ENCODE measurements at places on chromosomes 3 and 15.

DNA sequence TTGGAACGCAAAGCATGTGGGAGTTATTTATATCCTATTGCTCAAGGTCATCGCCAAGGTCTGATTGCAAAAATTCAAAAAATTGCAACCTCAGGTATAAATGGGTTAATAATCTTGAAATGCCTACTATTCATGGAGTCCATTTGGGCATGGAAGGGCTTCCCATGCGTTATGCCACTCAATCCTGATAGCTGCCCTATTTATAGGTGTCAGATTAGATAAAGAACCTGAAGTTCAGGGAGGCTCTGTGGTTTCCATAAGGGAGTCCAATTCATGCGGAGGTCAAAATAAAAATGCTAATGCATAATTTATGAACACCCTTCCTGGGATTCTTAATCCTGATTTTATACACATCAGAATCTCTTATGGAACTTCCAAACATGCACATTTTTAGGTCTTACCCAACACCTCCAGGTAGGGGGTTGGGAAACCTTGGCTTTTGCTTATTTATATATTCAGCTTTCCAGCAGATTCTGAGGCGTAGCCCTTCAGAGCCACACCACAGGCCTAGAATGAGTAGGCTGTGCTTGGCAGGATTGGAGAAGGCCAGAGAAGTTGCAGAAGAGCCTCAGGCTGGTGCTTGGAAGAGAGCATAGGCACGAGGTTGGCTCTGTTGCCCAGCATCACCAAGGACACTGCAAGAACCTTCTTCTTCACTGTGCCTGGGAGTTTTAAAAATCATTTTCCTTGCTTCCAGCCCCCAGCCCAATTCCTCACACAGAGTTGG, 324.4 kb upstream of the CFAP20DC start:
- no peak for DNase-seq

- no peak for DNase-seq
Measured at GRCh38 chr3:74605437-74605836, 9.0 kb downstream of the CNTN3 start.

DNA sequence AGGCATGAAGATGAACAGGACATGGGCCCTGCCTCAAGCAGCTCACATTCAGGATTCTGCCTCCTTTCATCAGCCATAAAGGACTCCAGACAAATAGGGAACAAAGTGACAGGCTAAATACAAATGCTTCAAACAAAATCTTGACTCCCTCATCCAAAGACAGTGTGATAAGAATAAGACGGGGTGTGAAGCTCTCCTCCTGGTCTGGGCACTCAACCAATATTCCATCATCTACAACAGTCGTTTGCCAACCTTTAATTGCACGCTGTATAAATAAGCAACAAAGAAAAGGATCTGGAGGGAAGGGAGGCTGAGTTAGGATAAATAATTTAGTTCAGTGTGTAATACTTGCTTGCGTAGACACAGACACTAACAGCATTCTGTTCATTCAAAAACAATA, 5.4 kb downstream of the CCDC54 start:
- DNase-seq, result no peak

DNA sequence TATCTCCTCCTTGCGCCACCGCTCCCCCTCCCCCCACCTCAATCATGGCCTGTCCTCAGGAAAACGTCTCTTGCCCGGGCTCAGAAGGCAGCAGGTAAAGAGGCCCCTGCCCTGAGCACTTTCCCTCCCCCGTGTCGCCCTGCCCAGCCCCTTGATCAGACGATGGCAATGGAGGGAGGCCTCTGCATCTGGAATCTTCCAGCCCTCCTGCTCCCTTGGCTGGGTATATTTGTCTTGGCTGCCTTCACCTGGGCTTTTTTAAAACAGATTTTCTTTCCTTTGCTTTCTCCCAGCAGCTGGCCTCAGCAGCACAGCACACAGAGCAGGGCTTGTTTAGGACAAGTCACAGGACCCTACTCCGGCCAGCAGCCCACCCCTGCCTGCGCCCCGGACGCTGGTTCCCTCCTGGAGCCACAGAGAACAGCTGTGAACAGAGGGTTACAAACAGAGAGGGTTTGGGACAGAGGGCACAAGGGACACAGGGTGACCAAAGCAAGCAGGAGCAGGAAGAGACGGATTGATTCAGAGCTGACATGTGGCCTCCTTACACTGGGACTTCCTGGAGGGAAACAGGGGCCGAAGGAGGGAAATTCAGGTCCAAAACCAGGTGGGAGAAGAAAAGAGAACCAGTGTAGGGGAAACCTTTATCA, 78.7 kb downstream of the ISG20 start:
- no peak for DNase-seq

GRCh38 chr3:149247008-149247710, 25.5 kb upstream of the CP start:
- no peak for DNase-seq

DNA sequence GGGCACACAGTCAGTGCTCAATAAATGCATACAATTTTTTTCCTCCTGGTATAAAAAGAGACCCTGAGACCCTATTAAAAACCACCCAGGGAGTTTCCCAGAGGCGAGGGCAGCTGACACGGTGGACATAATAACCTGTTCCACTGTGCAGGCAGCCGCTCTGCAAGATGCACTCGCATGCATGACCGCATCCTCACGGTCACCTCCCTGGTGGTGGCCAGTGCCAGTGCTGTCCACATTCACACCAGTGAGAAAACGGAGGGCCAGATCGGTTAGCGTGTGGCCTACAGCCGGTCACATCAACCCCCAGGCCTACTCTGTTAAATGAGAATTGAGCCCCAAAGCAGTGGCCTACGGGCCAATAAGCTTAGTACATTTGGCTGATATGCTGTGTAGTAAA, 24.8 kb downstream of the SH3BP5 start:
- DNase-seq, result no peak

GRCh38 chr3:189292667-189293484, 121.1 kb downstream of the TPRG1 start:
- DNase-seq, result no peak

GRCh38 chr3:148605521-148605920, 92.2 kb upstream of the AGTR1 start:
- DNase-seq, result no peak

DNA sequence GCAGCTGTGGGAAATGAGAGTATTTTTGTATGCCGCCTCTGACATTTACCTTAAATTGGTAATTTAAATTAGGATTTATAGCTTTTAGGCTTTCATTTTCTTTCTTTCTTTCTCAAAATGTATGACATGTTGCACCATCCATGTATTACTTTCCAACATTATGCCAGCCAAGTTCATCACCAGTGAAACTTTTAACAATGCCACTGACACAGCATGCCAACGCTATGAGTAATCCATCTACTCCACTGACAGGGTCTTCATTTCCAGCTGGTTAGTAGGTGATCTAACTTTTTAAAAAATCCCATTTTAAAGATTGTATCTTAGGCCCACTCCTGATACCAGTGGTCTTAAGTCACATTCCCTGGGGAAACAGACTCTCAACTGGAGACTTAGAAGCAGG, 21.8 kb upstream of the CLDN16 start:
- no peak for DNase-seq

DNA sequence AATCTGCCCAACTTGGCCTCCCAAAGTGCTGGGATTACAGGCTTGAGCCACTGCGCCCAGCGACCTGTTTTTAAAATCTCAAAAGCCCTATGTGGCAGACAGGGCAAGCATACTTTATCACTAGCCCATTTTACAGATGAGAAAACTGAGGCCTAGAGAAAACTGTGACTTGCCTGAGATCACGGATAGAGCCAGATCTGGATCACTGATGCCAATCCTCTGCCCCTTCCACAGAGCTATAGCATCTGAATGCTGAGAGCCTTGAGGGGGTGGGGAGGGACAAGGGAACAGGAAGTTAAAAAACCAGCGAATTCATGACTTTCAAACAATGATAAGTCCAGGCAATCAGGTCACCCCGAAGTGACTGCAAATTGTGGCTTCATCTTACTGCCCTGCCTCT, 7.3 kb downstream of the ANKRD63 start:
- DNase-seq, result no peak

DNA sequence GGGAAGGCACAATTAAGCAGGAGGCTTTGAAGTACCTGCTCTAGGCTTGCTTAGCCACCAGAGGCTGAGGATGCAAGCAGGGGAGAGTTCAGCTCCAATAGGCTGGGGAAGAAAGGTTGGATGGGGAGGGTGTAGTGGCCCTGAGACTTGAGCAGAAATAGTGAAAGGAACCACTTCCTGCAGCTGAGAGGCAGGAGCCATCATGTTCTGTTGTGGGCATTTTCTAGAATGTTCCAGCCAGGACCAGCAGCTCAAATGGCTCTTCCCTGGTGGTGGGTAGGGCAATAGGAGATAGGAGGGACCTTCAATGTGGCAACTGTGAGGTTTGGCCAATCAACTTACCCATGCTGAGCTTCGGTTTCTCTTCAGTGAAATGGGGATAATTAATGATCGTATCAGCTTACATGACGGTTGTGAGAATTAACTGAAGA, 79.1 kb upstream of the CGNL1 start:
- DNase-seq, result no peak

DNA sequence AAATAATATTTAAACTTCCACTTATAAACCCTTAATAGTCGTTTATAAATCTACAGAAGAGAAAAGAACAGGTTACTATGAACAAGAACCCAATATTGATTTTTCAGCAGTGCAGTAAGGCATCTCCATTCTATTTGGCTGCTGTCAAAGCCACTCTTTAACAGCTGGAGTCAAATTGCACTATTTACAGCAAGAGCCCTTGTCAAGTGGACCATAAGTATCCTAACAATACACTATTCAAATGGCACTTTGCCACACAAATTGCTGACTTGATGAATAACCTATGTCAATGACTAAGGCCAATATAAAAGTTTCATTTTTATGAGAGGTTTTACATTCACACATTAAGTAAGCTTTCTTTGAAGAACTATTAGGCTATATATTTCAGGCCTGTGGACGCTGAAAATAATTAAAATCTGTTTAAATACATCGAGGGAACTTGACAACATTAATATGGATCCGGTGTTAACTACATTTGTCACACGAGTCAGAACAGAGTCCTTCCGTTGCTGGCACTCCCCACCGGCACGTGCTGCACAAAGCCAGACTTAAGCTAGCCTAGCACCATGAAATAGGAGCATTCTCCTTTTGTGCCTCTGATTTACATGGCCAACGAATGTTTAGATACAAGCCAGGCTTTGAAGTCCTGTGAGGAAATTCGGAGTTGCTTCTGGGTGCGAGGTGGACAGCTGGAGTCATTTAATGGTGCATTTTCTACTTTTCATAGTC, 100.5 kb downstream of the WDR72 start:
- no peak for DNase-seq

- peak; percentile 8 for DNase-seq
Measured at GRCh38 chr3:9649791-9650521, 651 bp downstream of the MTMR14 start.

GRCh38 chr3:151086484-151087456, 1.3 kb downstream of the MED12L start:
- DNase-seq, result peak; percentile 73

DNA sequence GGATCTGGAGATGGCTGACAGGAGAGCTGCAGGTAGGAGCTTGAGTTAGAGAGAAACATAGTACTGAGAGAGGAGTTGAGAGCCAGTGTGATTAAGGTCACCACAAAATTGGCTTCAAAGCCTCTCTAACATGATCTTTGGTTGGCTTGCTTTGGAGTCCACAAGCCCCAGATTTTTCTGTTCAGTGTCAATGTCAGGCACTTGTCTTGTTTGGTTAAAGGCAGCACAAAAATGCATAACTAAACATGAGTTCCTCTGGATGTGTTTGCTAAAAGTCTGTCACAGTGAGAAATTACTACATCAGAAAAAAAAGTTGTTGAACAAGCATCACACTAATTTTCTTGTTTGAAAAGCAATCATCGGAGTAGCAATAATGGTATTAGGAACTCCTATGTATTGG, 440.5 kb downstream of the NTRK3 start:
- no peak for DNase-seq

DNA sequence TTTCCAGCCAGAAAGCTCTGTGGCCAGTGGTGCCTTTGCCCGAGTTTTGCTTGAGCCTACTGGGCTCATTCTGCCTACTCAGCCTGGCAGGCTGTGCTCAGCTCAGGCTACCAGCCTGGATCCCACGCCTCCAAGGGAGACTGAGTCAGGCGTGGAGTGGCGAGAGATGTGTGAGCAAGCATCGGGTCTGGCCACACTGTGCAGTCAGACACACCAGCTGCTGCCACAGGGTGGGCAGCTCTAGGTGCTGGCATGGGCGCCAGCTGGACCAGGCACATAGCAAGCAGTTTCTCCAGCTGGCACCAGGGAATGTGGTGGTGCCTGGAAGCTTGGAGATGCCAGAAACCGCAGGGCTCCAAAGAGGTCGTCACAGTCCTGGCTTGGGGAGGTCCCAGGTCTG, 498.5 kb upstream of the CNTN4 start:
- no peak for DNase-seq

GRCh38 chr3:196995027-196995426, 26.4 kb upstream of the PIGZ start:
- no peak for DNase-seq

DNA sequence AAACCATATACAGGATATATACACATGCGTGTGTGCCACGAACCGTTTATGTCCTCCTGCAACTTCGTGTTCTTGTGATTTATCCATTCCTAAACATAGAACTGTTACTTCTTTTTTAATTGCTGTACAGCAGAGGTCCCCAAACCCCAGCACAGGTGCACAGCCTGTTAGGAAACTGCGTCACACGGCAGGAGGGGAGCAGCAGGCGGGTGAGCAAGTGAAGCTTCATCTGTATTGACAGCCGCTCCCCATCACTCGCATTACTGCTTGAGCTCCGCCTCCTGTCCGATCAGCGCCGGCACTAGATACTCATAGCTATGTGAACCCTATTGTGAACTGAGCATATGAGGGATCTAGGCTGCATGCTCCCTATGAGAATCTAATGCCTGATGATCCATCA, 34.9 kb upstream of the NRROS start:
- DNase-seq, result peak; percentile 40

DNA sequence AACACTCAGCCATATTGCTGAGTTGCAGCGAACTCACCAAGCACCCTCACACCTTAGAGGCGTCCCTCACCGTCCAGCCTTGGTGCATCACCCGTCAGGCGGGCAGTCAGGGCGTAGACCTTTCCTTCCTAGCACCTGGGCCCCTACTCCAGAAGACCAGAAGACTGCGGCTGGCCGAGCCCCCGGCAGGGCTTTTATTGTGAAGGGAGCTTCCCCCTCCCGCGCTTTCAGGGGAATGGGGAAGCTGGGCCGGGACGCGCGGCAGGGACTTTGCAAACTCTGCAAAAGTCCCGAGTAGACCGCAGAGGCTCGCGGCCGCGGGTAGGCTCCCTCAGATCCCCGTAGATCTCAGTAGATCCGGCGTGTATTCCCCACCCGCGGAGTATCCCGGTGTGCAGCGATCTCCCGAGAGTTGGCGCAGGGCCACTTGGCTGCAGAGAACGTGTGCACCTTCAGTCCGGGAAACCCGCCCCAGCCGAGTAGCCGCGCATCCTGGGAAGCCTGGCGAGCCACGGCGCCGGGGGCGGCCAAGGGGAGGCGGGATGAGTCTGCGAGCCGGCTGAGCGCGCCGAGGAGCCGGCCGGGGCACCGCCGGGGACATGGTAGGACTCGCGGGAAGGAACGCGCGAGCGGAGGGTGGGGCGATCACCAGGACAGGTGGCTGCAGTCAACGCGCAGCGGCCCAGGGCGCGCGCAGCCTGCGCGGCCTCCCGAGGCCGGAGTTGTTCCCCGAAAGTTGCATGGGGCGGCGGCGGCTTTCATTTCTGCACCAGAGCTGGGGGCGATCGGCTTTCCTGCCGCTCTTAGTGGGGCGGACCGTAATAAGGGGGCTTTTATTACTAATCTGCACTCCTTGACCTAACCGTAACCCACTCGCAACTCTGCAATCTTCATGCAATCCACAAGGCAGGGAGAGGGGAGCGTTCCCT, at the start of gene GASK1A:
Gene GASK1A (plus strand): TSS at position 268 of the 929 bp plus-strand sequence. CDS start 332 bp downstream, at position 600.
- DNase-seq, result peak; percentile 32

Data from stimulated activated naive CD8-positive, alpha-beta T cell treated with anti-CD3 and anti-CD28 coated beads, Interleukin-15, Interleukin-2, amounts not matched to agents 100 U/mL and 50 U/mL, for 24 hours (primary cell).